ENCODE measurements at places on chromosomes 6 and 20. TPM values are rescaled to one million over a fixed set of nuclear protein-coding genes. Genes with fewer than 3 reads are reported as not detected.

Gene OR2J3
- total RNA-seq: not detected

Gene NUP43
- 41.5 TPM for total RNA-seq

Gene OPRL1
- 3.5 TPM for total RNA-seq

Gene NAA20
- 31.8 TPM for total RNA-seq
